ENCODE measurements at places on chromosomes 5 and 9. TPM values are rescaled to one million over a fixed set of nuclear protein-coding genes. Genes with fewer than 3 reads are reported as not detected.

The TXNDC8 gene
- not detected for total RNA-seq

The PRR16 gene
- 1.8 TPM for total RNA-seq

The ARHGEF37 gene
- 0.30 TPM for total RNA-seq

The GRM6 gene
- not detected for total RNA-seq

The ARSI gene
- total RNA-seq: 118 TPM

The C5orf52 gene
- not detected for total RNA-seq

The PPP2R2B gene
- 0.18 TPM for total RNA-seq

The CTNND2 gene
- under 0.01 TPM for total RNA-seq

All from smooth muscle cell of the umbilical artery (primary cell).